ENCODE measurements at places on chromosomes 1 and 21.

DNA sequence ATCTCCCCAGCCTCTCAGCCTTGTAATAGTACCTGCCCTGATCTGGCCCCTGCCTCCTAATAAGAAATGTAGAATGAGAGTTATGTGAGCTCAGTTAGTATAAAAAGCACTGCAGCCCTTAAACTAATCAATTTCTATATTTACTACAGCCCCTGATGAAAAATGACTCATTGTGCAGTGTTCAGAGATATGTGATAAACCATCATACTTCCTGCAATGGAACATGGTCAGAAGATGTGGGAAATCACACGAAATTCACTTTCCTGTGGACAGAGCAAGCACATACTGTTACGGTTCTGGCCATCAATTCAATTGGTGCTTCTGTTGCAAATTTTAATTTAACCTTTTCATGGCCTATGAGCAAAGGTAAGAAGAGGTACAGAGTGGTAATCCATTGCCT is 176.8 kb upstream of the PDE4B start:
- no peak overlapping the region for H3K27ac ChIP-seq
- H3K4me3 ChIP-seq: no peak overlapping the region
- H3K36me3 ChIP-seq: no peaks in the 10 kb centered on the region
- no peaks in the 10 kb centered on the region for H3K4me1 ChIP-seq
- no peaks in the 10 kb centered on the region for H3K27me3 ChIP-seq
- DNase-seq: no peak

GRCh38 chr1:93219443-93219842 is 38.9 kb downstream of the CCDC18 start:
- peak overlapping the region; percentile 65 for H3K4me3 ChIP-seq
- DNase-seq: no peak
- peaks cover 27% of the 10 kb centered on the region for H3K4me1 ChIP-seq
- H3K27me3 ChIP-seq: no peaks in the 10 kb centered on the region

DNA sequence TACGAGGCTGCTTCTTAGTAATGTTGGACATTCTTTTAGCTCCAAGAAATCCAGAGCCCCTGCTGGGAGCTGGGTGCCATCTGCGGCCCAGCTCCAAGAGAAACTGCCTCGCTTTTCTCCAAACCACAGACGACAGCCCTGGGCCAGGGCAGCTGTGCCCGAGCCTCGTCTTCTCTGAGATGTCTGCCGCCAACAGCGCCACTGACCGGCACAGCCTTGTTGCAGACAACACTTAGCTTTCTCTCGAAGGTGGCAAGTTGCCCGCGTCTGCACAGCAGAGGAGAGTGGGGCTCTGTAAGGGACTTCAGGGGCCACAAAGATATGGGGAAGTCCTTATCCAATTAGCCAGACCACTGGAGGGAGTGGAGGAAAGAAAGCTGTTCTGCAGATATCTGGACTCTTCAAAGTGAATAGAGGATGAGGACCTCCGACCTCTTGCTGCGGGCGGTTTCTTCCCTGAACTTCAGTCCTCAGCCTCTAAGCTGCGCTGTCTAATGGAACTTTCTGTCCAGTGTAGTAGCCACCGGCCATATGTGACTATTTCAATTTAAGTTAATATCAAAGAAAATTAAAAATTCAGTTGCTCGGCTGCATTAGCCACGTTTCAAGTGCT is 63.9 kb upstream of the DISP3 start:
- no peak overlapping the region for H3K27ac ChIP-seq
- H3K4me3 ChIP-seq: no peak overlapping the region
- H3K27me3 ChIP-seq: peaks cover 17% of the 10 kb centered on the region
- H3K4me1 ChIP-seq: no peaks in the 10 kb centered on the region

- peaks cover 54% of the 10 kb centered on the region for H3K4me1 ChIP-seq
- peaks cover 26% of the 10 kb centered on the region for H3K36me3 ChIP-seq
- peak overlapping the region; percentile 93 for H3K4me3 ChIP-seq
Observed at GRCh38 chr1:228082918-228083870, 686 bp downstream of the ARF1 start.

GRCh38 chr1:153549741-153550397 is 811 bp upstream of the S100A3 start:
- H3K36me3 ChIP-seq: peaks cover 5% of the 10 kb centered on the region
- DNase-seq: no peak
- peaks cover 23% of the 10 kb centered on the region for H3K4me1 ChIP-seq
- H3K27me3 ChIP-seq: peaks cover 5% of the 10 kb centered on the region
- H3K4me3 ChIP-seq: no peak overlapping the region
- peak overlapping the region; percentile 14 for H3K27ac ChIP-seq

DNA sequence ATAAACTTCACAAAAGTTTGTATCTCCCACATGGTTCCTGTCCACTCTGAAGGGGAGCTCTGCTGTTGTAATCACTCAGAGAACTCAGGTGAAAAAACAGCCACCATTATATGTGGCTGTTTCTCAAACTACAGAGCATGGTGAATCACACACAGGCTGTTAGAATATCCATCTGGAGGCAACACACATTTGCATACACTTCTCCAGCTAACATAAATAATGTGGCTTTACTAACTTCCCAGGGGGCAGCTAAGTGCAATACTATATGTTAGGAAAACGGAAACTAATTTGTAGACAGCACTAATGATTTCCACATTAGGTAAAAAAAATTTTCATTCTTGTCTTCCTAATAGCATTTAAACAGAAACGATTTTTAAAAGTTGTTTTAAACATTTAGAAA is 49.3 kb downstream of the PTGFR start:
- H3K27me3 ChIP-seq: no peaks in the 10 kb centered on the region
- no peaks in the 10 kb centered on the region for H3K36me3 ChIP-seq

DNA sequence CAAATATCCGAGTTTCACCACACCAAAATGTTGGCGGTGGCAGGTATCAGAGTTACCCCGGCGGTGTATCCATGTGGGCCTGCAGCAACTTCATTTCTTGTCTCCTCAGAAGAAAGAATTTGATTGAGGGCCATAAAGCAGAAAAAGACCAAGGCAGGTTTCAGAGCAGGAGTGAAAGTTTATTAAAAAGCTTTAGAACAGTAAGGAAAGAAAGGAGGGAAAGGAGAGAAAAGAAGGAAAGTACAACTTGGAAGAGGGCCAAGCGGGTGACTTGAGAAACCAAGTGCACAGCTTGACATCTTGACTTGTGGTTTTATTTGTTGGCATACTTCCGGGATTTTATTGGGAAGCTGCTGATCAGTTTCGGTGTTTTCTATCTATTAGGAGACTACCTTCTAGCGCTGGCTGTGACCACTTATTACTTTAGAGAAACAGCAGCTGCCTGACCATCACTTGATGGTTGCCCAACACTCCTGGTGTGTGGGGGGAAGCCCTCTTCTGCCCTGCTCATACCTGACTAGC is 75.5 kb upstream of the RAB3GAP2 start:
- H3K27me3 ChIP-seq: peaks cover 5% of the 10 kb centered on the region
- H3K27ac ChIP-seq: no peak overlapping the region
- H3K4me3 ChIP-seq: no peak overlapping the region
- DNase-seq: no peak
- H3K4me1 ChIP-seq: no peaks in the 10 kb centered on the region

DNA sequence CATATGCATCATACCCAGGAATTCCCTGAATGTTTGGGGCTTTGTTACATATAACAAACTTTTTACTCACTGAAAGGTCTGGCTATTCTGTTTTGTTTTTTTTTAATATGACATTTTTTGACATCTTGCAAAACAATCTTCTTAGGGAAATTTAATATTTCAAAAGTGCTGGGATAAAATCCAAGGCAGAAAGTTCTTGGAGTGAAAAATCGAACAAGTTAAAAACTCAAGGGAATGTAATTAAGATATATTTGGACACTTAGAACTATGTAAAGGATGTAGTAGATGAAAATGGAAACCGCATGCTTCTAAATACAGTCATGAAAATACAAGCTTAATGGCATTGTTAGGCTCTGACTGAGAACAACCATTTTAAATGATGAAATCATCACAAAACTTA is 8.6 kb downstream of the CHODL start:
- no peaks in the 10 kb centered on the region for H3K27me3 ChIP-seq
- no peak overlapping the region for H3K27ac ChIP-seq
- no peak overlapping the region for H3K4me3 ChIP-seq
- no peaks in the 10 kb centered on the region for H3K36me3 ChIP-seq
- no peak for DNase-seq

DNA sequence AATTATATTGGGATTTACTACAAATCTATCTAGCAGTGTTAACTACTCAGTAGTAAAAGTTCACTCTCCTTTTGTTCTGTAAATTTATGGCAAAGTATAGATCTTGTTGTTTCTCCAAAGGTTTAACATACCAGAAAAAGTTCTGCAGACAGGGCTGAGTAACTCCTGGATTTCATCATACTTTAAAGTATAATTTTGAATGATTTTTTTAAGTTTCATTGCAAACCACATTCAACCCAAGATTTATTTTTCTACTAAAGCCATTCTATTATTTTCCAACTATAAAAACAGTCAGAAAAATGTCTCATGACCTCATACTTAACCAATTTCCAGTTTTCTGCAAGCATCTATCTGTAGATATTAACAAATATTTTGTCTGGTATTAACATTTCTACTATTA is 585.8 kb upstream of the ZRANB2 start:
- no peaks in the 10 kb centered on the region for H3K27me3 ChIP-seq
- no peak for DNase-seq
- no peak overlapping the region for H3K4me3 ChIP-seq
- H3K27ac ChIP-seq: no peak overlapping the region

DNA sequence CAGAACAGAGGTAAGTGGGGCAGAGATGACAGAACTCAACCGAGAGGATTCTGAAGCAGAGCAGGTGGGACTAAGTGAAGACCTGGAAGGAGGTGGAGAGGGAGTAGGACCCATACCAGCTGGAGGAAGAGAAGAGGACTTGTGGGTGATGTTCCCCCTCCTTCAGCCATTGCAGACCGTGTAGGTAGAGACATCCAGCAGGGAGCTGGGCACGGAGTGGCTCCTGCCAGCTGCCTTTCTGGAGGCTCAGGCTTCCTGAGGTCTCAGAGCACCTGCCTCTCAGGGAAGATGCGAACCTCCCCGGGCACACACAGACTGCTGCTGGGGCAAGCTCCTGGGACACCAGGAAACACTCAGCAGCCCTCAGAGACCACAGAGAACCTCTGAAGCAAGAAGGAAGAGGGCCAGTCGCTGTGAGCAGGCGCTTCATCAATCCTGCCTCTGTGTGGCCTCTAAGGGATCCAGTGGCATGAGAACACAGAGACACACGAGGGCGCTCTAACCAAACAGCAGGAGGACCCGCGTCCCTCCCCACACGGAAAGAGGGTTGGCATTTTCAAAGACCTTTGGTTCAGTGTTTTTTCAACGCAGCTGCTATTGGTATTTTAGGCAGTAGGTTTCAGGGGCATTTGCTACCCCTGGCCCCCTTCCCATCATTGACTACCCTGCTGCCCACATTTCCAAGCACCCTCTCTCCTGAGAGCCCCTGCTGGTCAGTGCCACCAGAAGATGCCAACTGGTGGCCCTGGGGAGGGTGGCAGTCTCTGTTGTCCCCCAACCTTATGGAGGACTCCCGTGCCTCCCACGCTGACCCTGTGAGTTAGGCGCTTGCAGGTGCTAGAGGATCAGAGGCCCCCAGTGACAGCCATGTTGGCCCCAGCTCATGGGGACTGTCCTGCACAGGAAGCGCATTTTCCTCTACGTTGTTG is 89.6 kb upstream of the EDN2 start:
- H3K27ac ChIP-seq: no peak overlapping the region
- DNase-seq: peak; percentile 63
- peaks cover 23% of the 10 kb centered on the region for H3K4me1 ChIP-seq
- H3K27me3 ChIP-seq: no peaks in the 10 kb centered on the region
- no peak overlapping the region for H3K4me3 ChIP-seq

GRCh38 chr1:34808051-34808810 is 15.4 kb downstream of the GJA4 start:
- H3K27me3 ChIP-seq: no peaks in the 10 kb centered on the region
- no peak overlapping the region for H3K27ac ChIP-seq
- H3K4me1 ChIP-seq: no peaks in the 10 kb centered on the region
- H3K4me3 ChIP-seq: no peak overlapping the region
- H3K36me3 ChIP-seq: peaks cover 5% of the 10 kb centered on the region

DNA sequence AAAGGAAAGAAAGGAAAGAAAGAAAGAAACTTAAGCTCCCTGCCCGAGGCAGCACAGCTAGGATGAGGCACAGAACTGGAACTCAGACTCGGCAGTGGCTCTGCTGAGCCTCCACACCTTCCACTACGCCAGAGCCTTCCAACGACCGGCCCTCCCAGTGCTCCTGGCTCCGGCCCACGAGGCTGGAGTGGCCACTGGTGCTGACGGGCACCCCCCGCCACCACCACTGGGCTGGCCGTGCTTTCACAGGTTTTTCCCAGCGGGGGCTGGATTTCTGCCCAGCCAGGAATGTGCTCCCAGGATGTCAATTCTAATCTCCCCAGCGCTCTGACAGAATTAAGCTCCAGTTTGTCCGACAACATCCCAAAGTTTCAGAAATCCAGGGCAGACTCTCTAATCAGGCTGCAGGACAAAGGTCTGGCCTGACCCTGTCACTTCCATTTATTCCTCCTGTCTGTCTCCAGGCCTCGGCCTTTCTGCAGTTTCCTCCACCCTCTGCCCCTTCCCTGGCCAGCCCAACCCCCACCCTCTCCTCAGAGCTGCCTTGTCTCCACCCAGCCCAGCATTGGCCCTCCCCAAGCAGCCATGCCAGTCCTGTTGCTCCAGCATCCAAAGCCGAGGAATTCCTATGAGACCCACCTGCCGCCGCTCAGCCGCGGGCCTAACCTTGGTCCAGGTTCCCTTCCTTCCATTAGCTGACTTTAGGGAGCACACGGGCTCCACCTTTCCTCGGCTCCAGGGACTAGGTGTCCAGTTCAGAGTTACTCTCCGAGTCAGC is 81.9 kb downstream of the CASZ1 start:
- peaks cover 6% of the 10 kb centered on the region for H3K27me3 ChIP-seq
- H3K4me1 ChIP-seq: peaks cover 4% of the 10 kb centered on the region
- H3K36me3 ChIP-seq: no peaks in the 10 kb centered on the region
- no peak for DNase-seq
- no peak overlapping the region for H3K4me3 ChIP-seq

DNA sequence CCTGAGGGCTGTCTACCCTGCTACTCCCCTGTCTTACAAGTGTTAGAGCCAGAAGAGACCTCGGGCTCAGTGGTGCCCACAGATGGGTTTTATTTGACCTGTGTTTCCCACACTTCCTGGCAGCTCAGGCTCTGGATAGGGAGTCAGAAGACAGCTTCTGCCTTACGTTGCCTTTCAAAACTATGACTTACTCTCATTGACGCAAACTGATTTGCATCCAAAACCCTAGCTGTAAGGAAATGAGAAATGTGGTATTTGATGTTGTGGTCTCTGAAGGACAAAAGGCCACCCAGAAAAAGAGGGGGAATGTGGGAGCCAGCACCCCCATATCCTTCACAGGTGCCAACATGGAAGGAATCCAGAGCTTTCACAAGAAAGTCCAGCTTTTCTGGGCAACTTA is 180.2 kb downstream of the ATG4C start:
- no peaks in the 10 kb centered on the region for H3K36me3 ChIP-seq
- H3K4me3 ChIP-seq: no peak overlapping the region
- no peak overlapping the region for H3K27ac ChIP-seq
- H3K4me1 ChIP-seq: no peaks in the 10 kb centered on the region
- H3K27me3 ChIP-seq: peaks cover 8% of the 10 kb centered on the region
- no peak for DNase-seq
